ENCODE measurements at places on chromosomes 12 and 14.

DNA sequence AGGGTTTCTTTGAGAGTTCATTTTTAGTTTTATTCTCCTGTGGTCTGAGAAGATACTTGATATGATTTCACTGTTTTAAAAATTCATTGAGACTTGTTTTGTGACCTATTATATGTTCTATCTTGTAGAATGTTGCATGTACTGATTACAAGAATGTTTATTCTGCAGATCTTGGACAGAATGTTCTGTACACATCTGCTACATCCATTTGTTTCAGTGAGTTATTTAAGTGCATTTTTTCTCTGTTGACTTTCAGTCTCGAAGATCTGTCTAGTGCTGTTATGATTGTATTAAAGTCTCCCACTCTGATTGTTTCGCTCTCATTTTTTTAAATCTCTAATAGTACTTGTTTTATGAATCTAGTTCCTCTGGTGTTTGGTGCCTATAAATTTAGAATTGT lies 1319.8 kb downstream of the TMEM121 start:
- no peak for DNase-seq

DNA sequence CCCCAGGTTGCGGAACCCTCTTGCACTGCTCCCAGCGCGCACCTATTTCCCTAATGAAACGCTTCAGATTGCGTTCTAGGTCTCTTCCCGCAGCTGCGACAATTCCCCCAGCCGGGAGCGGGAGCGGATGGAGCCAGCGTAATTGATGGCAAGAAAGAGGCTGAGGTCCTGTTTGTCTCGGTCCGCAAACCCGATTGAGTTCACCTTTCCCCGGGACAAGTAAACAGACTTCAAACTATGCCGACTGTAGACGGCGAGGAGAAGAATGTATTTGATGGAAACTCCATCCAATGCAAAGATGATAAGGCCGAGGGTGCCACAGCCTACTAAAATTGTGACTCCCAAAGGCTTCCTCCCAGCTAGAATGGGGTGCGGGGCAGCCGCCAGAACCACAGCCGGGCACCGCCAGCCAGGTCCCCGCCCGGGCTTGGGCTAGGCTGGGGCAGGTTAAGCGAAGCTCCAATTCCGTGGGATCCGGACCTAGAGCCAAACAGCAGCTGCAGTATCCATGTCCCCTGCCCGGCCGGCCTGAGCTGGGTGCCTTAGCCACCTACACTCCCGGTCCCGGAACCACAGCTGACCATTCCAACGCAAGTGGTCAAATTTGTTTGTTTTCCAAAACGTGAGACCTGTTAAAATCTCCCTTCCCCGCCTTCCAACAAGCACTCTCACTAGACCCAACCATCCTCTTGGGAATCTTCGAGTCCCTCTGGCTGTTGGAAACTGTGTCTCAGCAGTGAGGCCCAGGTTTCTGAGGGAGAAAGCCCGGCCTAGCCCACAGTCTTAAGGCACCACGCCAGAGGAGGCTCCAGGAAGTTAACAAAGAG lies 5.5 kb downstream of the NKX2-1 start:
- no peak for DNase-seq

- DNase-seq, result no peak
Observed at GRCh38 chr14:68346556-68347343, 446.1 kb downstream of the ZFP36L1 start.

DNA sequence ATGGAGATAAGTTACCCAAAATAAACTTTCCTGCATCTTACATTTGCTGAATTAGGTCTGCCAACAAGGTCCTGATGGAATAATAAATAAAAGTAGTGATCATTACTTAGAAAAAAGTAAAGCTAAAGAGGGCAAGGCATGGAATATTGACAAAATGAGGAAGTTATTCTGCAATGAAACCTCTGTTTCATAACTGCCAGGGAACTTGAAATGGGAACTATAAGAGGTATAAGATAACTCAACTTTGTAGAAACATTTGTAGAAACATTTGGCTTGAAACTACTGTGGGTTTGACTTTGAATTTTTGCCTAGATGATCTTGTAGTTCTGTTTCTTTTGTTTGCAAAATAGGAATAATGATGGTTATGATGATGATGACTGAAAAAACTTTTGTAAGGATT lies 18.7 kb upstream of the YBX3 start:
- DNase-seq, result no peak

DNA sequence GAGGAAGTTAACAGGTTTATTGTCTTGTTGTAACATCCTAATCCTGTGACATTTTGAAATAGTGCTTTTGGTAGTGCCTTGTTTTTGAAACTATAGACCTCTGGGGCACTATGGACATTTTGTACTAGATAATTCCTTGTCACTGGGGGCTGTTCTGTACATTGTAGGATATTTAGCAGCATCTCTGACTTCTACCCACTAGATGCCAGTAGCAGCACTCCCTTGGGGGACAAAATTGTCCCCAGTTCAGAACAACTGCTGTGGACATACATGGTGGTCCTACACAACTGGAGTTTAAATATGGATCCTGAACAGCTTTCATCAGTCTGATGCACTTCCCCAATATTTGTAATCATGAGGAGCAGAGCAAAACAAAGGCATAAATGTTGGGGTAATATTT lies 264.7 kb downstream of the RAD51B start:
- DNase-seq, result no peak

DNA sequence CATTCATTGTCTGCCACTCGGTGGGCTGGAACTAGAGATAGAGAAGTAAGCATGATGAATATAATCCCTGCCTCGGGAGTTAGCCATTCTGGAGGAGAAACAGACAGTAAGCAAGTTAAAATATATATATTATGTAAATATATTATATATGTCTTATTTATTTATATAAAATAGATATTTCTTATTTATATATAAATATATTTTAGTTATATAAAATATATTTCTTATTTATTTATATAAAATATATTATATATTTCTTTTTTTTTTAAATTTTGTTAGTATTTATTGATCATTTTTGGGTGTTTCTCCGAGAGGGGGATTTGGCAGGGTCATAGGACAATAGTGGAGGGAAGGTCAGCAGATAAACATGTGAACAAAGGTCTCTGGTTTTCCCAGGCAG lies 78.1 kb upstream of the TBX5 start:
- no peak for DNase-seq

DNA sequence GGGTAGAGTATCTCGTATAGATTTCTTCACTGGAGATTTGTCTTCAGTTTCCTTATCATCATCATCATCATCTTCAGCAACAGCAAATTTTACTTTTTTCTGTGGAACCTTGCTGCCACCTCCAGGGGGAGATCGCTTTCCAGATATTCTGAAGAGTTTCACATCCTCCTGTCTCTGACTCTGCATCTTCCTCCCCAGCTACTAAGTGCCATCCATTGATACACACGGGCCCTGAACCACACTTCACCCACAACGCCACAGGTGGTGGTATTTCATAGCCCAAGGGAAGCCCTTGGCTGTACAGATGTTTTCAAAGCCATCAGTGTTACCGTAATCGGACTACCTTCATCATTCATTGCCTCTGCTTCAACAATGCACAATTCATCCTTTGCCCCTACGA lies 82.2 kb downstream of the PPP2R5C start:
- DNase-seq, result no peak

DNA sequence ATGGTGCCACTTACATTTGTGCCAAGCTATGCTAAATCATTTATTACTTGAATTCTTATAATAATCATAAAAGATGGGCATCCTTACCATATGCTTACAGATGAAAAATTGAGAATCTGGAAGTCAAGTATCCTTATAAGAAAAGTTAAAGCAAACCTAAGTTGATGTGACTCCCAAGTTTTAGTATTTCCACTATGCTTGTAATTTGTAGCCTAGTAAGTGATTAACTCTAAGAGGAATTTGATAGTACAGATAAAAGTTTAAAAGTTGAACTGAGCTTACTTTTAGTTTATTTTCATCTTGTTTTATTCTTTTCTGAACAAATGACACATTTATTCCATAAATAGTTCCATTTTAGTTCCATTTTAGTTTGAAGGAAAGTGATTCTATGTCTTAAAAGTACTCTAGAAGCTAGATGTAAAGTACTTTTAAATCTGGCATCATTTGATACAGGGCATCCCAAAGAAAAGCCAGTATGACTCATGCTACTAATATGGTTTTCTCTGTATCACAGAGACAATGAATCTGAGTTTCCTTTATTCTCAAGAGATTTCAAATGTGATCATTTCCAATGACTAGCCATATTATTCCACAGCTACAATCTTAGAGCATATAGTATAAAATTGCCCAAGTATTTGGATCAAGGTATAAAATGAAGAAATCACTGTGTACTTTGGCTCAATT lies 596.0 kb downstream of the SLC16A7 start:
- no peak for DNase-seq

GRCh38 chr12:53252349-53252916 lies 15.7 kb upstream of the ESPL1 start:
- peak; percentile 92 for DNase-seq

DNA sequence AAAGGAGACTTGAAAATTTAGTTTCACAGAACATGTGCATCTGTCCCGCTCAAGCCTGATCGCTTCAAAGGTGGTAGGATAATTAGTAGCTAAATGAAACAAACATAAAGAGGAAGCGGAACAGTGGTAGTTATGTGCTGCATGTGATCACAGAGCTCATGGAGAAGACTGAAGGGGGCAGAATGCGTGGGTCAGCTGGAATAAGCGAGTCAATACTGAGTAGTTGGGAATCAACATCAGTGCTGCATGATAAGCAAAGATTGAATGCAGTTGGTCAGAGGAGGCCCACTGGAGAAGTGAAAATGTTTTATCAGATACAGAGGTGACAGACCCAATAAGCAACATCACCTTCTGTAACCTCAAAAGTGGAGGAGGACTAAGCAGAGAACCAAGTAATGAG lies 95.1 kb upstream of the RFX4 start:
- DNase-seq, result no peak

DNA sequence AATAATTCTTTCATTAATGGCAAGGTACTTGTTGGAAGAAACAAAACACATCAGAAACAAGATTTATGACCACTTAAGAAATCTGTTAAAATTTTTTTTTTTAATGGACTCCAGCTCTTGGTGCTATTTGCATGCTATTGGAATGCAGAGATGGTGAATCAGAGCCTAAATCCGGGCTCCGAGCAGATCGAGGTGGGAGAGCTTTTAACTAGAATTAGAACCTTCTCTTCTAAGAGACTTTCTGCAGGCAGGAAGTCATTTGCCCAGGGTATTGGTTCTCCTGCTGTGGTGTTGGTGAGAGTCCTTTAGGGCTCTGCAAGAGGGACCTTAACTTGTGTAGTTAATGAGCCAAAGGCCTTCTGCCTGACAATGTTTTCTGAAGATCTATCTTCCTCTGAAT lies 419.4 kb downstream of the SNAPC1 start:
- DNase-seq, result no peak

GRCh38 chr12:38601949-38602348 lies 285.4 kb downstream of the ALG10B start:
- peak; percentile 27 for DNase-seq

GRCh38 chr12:52988898-52989297 lies 17.4 kb upstream of the EIF4B start:
- no peak for DNase-seq

DNA sequence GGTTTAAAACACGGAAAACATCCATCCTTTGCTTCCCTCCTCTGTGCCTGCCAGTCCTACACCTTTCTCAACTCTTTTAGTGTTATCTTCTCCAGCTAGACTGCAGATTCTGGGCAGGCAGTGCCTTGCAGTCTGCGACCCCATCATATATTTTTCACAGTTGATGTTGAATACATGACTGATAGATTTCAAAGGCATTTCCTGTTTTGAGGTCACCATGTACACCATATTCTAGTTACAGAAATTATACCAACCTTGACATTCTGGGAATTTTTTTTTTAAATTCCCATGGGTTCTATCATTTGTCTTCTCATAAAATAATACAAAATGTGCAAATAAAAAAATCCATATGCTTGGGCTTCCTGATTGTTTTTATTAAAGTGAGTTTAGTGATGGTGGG lies 16.6 kb downstream of the SOCS2 start:
- DNase-seq, result no peak

DNA sequence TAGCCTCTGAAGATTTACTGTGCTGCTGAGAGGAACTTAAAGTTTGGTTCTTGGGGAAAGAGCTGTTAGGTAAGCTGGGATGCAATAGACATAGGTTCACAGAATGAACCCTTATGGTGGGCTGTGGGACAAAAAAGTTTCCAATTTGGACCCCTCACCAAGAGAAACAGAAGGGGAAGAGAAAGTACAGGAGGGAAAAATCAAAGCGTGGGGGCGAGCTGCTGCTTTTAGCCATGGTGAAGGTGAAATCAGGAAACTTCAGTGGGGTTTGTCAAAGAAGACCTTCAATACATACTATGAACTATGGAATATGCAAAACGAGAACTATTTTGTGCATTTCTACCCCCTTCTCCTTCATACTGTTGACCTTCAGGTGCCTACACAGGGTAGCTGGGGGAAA lies 10.6 kb upstream of the NINJ2 start:
- no peak for DNase-seq

DNA sequence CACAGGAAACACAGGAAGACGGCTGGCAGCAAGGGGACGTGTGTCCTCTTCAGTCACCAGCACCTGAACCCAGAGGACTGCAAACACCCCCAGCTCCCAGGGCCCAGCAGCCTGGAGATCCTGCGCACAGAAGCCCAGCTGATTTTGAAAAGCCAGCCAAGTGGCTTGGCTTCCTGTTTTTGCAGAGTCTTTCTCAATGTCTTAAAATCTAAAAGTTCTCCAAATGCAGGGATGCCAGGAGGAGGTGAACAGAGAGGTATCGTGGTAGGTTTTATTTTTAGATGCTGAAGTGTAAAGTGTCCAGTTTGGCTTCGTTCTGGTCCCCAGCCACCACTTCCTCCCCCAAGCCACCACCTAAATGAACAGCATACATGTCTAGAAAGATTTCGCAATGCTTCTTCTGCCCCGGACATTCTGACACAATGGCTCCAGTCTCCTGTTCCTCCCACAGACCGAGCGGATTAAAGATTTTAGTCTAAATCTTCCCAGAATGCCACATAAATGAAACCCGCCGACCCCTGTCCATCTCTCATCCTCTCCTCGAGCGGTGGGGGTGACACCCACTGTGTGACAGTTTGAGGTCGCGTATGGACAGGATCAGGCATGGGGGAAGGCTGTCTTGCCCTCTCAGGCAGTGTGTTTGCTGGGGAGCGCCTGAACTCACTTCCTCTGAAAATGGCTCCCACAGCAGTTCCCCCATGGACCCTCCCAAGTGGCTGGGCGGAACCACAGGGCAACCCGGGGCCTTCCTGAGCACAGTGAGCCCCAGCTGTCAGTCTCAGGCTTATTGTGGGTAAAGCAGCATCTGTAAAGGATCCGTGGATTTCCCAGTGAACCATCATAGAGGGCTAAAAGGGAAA lies 41.6 kb downstream of the ITPK1 start:
- no peak for DNase-seq

- DNase-seq, result no peak
Observed at GRCh38 chr12:87930627-87931026, 98.6 kb downstream of the C12orf50 start.

DNA sequence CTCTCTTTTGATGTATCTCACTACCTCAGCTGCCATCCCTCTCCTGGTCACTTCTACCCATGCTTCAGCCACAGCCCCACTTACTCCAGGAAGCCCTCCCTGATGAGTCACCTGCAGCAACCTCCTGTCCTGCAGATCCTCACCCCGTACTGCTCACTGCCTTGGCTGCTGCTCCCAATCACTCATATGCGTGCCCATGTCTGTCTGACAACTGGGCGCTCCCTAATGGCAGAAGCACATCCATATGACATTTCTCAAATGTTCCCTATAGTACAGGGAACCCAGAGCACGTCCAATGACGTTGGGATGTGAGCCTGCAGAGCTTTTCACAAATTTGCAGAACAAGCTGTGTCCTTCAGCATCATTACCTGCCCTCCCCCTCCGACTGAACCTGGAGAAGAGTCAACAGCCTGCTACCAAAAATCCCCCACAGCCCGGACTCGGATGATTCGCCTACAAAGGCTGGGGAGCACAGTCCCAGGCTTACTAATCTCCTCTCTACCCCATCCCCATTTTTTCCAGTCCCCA lies 90.0 kb downstream of the SINHCAF start:
- no peak for DNase-seq

- no peak for DNase-seq
Observed at GRCh38 chr14:45136399-45136798, 669 bp downstream of the FANCM start.

Measured in T47D (cell line).